ENCODE measurements at places on chromosomes 13 and 19. TPM values are rescaled to one million over a fixed set of nuclear protein-coding genes. Genes with fewer than 3 reads are reported as not detected.

Gene DIRAS1
- 21.7 TPM for total RNA-seq

Gene SLAIN1
- total RNA-seq: 6.4 TPM

Gene ZNF540
- 4.6 TPM for total RNA-seq

Gene ZNF135
- total RNA-seq: 4.1 TPM

Gene SBK2
- total RNA-seq: not detected

Gene GARIN5A
- not detected for total RNA-seq

Gene SIGLECL1
- total RNA-seq: not detected

Gene WASF3
- 24.7 TPM for total RNA-seq

Gene COQ8B
- 21.5 TPM for total RNA-seq

Gene LILRB2
- 12.9 TPM for total RNA-seq

Gene KIR2DL4
- total RNA-seq: 0.37 TPM

Gene MISP3
- 1.0 TPM for total RNA-seq

Gene LILRA1
- 1.7 TPM for total RNA-seq

Gene COLGALT1
- total RNA-seq: 86.7 TPM

- no peak for DNase-seq
Measured at GRCh38 chr13:74203576-74203975, 69.4 kb upstream of the KLF12 start.

GRCh38 chr13:92355213-92355612 lies 871.4 kb upstream of the GPC6 start:
- DNase-seq: no peak

DNA sequence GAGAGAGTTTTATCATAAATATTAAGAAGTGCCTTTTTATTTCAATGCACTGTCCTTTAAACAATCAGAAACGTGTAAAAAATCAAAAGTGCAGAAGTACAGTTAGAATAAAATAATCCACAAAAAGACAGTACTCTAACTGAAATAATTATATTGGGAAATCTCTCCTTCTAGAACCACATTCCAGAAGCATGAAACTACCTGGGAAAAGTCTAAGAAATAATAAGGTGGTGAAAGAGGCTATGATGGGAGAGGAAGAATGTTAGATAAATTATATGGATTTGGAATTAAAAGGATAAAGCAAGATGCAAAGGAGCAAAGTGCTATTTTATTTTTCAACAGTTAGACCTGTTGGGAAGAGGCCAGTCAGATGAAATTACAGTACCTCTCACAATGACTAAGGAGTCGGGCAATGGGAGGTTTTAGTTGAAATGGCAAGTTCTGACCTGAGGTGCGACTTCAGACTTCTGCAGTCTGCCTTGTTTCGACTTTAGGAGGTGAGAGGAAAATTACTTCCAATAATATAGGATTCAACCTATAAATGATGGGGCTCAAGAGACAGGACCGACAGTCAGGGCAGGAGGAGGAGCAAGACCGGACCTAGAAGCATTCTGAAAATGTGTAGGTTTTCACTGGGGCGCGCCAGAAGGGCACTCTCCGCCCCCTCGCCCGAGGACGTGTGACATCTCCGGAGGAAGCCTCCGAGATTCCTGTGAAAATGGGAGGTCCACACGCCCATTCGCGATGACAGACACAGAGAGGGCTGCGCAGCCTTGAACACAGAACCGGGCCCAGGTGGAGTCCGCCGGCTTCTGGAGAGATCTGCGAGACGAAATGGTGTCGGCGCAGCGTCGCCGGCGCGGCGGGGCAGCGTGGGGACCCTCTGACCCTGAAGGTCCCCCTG lies 717 bp downstream of the SPRYD7 start:
- DNase-seq: peak; percentile 85

DNA sequence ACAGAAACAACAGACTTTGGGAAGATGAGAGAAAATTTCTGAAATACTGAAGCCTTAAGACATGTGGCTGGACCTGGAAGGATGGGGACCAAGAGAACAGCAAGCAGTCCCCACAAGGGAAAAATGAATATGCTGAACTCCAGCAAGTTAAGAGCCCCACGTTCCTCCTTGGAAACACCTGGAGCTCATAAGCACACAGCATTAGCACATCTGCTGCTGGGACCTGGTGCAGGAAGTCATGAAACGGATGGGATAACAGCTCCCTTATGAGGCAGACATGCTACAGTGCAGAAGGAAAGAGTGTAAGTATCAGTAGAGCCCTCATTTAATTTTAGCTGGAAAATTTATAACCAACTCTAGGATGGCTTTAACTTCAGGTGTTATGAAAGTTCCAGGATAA lies 67.3 kb downstream of the SLC15A1 start:
- no peak for DNase-seq

DNA sequence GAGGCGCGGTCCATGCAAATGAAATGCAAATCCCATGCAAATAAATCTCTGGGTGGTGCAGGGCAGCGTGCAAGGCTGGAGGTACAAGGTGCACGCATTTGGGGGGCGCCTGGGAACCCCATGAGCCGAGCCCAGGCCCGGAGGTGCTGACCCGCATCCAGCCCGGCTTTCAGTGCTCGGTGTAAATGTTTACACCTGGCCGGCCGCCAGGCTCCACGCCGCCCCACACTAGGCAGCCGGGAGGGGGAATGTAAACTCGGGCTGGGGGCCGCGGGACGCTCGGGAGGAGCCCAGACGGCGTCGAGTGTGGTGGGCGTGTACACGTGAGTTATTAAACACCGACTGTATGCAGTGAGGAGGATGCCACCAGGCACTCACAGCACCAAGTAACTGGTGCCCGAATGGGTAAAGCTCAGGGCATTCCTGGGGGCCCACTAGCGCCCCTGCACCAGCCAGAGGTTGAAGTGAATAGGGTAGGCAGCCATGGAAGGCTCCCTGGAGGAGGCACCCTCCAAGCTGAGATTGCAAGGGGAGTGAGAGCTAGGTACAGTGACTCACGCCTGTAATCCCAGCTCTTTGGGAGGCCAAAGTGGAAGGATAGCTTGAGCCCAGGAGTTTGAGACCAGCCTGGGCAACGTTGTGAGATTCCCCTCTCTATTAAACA lies 17.2 kb downstream of the FUT6 start:
- no peak for DNase-seq

- no peak for DNase-seq
Measured at GRCh38 chr19:41175801-41176777, 16.9 kb upstream of the CYP2S1 start.

DNA sequence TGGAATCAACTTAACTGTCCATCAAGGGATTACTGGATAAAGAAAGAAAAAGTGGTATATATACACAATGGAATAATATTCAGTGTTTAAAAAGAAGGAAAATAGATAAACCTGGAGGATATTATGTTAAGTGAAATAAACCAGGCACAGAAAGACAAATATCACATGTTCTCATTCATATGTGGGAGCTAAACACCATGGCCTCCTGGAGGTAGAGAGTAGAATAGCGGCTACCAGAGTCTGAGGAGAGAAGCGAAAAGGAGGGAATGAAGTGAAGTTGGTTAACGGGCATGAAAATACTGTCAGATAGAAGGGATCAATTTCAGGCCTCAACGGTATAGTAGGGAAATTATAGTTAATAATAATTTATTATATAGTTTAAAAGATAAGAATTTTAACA lies 147.5 kb upstream of the OBI1 start:
- DNase-seq: no peak

DNA sequence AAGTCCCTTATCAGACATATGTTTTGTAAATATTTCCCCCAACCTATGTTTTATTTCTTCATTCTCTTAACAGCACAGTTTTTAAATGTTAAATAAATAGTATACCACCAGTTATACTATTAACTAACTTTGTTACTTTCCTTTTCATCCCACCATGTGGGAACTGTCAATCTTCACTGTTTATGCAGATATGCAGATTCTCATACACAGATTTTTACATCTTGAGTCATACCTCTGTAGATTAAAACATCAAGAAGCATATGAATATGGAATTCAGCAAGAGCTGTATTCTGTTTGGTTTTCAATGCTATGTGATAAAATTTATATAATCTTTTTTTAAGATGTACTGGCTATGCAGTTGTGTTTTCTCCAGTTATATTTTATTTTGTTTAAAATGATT lies 566.3 kb downstream of the LIG4 start:
- DNase-seq: no peak

DNA sequence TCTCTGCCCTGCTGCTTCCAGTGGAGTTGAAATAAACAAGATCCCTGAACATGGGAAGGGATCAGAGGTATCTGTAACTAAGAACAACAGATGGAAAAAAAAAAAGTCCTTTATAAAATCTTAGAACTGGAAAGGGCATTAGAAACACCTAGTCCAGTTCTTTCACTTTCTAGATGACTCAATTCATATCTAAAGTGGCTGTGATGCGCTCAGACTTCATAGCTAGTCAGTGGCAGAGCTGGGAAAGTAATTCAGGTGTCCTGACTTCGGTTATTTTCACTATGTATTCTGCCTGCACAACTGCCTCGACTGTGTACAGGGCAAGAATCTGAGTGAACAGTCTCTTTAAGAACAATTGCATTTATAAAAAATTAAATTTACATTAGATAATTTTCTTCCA lies 151.8 kb upstream of the TMTC4 start:
- no peak for DNase-seq

- DNase-seq: peak; percentile 87
Measured at GRCh38 chr19:53977991-53978731, 13.3 kb upstream of the CACNG6 start.

DNA sequence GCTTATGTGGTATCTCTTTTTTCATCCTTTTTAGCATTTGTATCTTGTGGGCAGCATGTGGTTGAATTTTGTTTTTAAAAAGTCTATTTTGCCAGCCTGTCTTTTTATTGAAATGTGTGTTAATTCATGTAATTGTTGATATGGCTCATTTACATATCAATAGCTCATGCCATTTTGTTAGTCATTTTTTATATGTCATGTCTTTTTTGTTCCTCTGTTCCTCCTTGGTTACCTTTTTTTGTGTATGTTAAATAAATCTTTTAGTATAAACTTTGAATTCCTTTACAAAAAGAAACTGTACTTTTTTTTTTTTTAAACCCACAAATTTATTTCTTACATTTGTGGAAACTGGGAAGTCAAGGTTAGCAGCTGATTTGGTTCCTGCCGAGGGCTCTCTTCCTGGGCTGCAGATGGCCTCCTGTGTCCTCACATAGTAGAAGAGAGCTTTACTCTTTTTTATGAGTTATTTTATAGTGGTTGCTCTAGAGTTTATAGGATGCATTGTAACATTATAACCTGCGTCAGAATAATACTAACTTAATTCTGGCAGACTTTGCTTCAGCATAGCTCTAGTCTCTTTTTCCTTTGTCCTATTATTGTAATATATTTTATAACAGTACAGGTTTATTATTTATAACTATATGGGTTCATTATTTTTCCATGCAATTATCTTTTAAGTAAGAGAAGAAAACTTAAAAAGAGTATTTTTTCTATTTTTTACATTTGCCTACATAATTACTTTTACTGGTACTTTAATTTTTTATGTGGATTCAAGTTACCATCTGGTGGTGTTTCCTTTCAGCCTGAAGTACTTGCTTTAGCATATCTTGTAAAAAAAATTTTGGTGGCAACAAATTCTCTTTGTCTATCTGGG lies 86.3 kb downstream of the URI1 start:
- DNase-seq: no peak

GRCh38 chr13:80668452-80668851 lies 327.5 kb upstream of the SPRY2 start:
- DNase-seq: no peak

GRCh38 chr19:46269101-46269500 lies 27.7 kb upstream of the HIF3A start:
- no peak for DNase-seq

DNA sequence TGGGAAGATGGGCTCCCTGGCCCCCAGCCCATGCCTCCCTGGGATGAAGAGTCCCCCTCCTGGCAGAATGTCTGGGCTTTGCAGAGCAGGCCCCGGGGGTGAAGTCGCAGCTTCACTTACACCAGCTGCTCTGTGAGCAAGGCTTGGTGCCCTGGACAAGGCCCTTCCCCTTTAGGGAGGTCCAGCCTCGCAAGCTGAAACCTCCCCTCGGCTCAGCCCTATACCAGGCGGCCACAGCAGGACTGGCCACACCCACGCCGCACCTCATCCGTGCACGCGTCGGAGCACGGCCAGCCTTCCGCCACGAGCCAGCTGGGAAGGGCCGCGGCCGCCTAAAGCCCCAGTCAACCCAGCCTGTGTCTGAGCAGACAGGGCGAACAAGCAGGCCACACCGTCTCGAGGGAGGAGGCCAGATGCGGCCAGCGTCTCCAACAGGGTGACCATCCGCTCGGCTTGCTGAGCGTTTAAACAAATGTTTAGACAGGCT lies 83.2 kb upstream of the MCF2L start:
- DNase-seq: peak; percentile 93

DNA sequence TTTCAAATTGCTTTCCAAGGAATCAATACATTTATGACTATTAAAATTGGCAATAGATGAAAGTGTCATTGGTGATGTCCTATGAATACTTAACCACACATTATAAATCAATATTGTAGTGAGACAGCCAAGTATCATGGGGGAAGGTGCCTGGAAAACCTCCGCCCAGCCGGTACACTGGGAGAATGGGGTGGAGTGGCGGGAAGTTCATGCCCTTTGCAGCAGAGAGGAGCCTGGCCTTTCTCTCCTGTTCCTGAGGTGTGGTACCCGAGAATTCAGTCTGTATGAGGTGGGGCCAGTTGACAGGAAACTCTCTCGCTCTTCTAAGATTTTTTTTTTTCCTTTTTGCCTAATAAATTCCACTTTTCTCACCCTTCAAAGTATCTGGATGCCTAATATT lies 25.4 kb upstream of the ABCC4 start:
- DNase-seq: peak; percentile 32
